Stimulated activated CD8-positive, alpha-beta memory T cell treated with anti-CD3 and anti-CD28 coated beads, Interleukin-4, amount 100 ng/mL, for 4 hours (primary cell): ENCODE measurements at places on chromosomes 12 and 14.

DNA sequence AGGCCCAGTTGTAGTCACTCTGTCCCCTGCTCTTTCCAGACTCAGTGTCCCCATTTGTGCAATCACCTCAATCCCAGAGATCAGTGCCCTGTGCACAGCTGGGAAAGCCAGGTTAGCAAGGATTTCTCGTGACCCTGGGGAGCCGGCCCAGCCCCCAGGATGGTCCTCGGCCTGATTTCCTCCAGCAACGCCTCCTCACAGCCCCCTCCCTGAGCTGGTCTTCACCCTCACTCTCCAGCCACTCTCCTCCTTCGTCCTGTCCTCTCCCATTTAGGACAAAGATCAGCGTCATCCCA is 194.8 kb upstream of the C14orf180 start:
- DNase-seq, result no peak

DNA sequence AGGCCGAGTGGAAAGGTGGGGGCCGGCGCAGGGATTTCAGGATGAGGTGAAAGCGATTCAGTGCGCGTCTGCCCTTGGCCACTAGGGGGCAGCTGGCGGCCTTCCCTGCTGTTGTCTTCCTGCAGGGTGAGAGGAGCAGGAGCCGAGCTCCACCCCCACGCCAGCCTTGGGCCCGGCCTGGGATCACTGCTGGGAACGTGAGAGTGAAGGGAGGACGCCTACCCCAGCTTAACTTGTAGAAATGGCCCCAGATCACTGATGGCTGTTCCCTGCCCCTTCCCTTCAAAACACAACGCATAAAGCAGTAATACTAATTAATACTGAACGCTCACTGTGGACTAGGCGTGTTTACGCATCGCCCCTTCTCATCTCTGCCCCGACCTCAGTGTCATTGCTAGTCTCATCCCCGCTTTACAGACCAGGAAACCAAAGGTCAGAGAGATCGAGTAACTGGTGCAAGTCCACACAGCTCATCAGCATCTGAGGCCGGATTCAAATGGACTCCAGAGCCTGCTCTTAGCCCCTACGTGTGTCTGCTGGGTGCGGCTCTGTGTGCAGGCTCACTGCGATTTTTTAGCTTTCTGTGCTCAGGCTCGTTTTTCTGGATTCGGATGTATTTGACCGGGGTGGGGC is 24.3 kb downstream of the MVK start:
- peak; percentile 24 for DNase-seq

DNA sequence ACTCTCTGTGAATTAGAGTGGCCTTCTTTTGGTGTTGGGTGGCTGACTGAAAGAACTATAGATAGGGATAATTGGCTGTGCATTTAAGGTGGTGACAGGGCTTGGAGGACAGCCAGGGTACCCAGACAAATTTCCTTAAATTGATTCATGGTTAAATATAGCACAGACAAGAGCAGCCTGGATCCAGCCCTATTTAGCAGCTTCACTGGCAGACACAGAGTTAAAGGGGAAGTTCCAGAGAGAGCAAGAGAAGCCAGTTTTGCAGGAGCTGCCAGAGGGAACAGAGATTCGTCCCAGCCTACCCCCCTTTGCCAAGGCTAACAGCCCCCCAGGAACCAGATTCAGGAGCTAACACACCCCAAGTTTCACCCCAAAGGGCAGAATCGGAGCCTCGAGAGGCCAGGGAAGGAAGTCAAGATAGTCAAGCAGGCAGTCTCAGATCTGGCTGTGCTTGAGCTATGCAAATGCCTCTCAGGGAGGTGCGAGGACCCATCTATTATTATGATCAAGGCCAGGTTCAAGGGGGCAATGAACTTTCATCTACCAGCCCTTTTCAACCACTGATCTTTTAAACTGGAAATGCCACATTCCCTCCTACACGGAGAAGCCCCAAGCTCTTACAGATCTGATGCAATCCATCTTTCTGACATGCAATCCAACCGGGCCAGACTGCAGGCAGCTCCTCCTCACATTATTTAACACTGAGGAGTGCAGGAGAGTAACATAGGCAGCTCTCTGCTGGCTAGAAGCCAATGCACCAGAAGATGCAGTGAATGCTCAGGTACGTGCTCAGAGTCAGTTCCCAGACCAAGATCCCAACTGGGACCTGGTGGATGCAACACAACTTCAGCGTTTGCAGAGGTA is 58.2 kb downstream of the DHRS2 start:
- DNase-seq, result no peak

- no peak for DNase-seq
These were observed 1023.0 kb upstream of the ATXN7L3B start for GRCh38 chr12:73514672-73515071.

GRCh38 chr14:24673534-24674203 is 39.7 kb upstream of the GZMB start:
- DNase-seq, result peak; percentile 62

DNA sequence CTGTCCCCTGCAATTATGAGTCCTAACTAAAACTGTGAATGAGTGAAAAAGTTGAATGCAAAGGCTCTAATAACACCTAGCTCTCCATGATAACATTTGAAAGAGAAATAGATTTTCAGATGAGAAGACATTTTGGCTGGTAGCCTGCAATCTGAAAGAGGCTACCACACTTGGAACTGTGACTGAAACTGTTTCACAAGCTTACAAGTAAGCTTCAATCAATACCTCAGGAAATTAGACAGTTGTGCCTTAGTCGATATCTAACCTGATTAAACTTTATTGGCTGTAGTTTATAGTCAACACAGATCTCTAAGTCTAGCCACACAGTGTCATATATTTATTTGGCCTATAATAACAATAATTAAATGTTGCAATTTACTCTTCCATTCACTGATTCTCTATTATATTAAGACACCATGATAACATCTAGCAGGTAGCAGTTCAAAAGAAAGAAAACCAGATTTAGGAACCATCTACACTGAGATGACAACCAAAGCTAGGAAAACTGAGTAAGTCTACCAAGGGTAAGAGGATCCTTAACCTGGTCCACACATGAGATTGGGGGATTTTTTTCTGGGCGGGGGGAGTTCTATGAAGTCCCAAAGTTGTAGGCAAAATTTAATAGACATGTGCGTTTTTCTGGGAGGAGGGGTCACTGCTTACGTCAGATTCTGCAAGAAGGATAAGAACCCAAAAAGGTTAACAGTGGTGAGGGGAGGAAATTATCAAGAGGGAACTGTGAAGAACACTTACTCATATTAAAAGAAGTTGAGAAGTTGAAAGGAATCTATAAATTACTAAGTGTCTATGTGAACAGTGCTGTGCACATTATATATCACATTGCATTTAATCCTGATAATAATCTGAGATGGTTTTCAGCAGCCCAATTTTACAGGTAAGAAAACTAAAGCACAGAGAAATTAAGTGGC is 65.8 kb downstream of the NUMB start:
- DNase-seq, result no peak

GRCh38 chr14:78455896-78456435 is 285.8 kb downstream of the NRXN3 start:
- no peak for DNase-seq

- DNase-seq, result no peak
These were observed 174.6 kb upstream of the C14orf180 start for GRCh38 chr14:104404922-104405321.

DNA sequence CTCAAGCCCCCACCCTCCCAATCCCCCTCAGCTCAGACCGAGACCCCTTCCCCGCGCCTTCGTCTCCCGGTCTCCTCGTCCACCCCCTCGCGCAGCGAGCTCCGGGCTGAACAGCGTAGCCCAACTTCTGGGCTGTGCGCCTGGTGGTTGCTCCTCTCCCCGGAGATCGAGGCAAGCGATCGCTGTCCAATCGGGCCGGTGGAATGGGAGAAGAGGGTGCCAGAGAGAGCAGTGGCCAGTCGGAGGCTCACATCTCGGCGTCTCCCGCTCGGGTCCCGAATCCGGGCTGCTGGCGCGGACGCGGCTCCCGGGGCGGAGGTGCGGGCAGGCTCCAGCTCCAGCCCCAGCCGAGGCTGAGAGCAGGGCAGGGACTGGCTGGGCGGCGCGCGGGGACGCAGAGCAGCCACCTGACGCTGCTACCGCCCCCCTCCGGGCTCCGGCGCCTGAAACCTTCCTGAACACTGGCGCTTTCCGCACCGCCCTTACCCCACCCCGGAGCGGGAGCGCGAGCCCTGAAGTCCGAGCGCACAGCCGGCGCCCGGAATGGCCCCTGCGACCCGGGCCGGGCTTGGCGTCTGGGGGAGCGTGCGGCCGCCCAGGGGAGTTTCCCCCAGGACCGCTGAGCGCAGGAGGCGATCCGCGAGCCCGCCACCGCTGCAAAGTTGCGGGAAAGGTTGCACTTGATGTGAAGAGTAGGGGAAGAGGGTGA is 508 bp upstream of the KCNH5 start:
- no peak for DNase-seq

DNA sequence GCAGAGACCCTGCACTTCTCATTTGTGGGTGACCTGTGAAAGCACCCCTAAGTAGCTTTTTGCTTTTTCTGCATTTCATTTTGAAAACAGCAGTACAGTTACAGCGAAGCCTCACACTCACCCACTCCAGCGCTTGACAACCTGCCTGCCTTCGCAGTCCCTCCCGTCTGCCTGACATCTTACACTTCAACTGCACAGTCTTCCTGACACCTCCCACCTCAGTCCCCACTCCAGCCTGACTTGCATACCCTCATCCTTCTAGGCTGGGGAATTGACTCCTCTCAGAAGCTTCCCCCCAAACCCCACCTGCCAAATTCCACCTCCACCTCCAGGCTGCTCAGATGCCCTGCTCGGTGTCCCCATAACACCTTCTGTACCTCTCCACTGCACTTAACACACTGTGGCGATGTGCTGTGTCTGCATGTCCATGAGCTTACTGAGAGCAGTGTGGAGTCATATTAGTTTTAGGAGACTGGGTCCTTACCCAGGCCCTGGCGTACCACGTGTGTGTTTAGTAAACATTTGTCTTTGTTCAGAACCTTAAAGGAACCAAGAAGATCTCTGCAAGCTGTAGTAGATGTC is 159.4 kb downstream of the PRKCH start:
- DNase-seq, result no peak

DNA sequence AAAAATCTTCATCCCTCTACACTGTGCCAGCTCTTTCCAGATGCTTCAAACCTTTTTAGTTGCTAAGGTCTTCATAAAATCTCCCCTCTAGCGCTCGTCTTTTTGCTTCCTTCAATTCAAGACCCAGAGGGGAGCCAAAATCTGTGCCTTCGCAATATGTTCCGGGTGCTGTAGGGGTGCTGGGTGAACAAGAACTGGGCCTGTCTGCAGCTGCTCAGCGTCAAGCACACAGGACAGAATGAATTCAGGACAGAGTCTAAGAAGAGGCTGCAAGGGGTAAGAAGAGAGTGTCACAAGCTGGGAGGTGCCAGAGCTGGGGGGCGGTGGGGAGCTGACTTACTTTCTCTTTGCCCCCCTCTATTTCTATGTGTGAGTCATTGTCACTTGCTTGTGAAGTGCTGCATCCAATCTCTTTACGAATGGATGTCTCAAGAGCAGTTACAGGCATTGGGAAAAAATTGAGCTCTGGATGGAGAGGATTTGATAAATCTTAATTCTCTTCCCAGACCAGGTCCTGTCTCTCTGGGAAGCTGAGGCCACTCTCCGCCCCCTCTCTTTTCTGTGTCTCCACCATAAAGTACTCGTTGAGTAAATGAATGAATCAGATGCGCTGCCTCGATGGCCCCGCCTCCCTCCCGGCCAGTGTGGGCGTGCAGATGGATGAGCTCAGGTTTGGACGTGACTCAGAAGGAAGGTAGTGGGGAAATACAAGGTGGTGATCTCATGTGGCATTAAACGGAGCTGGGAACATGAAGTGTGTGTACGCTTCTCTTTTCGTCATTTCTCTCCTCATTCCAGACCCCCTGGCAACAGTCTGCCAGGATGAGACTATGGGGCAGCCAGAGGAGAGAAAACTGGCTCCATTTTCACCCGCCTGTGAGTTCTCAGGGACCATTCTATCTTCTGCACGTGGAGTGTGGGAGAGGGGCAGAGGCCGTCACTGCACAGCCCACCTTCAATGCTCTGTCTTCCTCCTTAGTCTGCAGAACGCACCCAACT is 91.3 kb downstream of the TSPAN9 start:
- no peak for DNase-seq

- DNase-seq, result no peak
These were observed 150.4 kb downstream of the KSR2 start for GRCh38 chr12:117818400-117818799.
